ENCODE measurements at places on chromosomes 4 and X. TPM values are rescaled to one million over a fixed set of nuclear protein-coding genes. Genes with fewer than 3 reads are reported as not detected.

GCNA gene
- 2.5 TPM for total RNA-seq

DNA sequence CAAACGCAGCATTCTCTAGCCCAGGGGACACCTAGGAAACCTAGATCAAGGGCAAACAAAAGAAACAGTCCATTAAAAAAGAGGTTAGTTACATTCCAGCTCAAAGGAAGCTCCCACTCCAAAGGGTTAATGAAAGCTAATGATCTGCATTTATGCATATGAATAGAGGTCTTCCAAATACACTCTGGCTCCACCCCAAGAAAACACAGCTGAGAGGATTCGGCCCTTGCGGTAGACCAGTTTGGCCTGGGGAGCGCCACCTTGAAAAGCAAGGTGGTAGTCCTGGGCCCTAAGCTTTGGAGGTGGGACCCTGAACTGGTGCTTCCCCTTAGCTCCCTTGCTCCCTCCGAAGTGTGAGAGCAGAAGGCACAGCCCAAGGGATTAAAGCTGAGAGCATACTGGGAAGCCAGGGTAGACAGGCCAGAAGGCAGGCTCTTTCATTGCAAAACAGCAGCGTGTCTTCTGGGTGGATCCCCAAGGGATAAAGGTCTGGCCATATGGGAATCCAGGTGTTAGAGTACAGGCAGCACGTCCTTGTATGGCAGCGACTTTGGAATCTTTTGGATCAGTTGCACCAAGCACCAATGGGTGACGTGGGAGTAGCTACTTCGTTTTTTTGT, 3.7 kb downstream of the GABRQ start:
- no peak for DNase-seq

- no peak for DNase-seq
Measured at GRCh38 chrX:86149119-86149518, 868 bp downstream of the DACH2 start.

GSTCD gene
- total RNA-seq: 10.2 TPM

GRCh38 chr4:84913176-84913575, 53.3 kb downstream of the WDFY3 start:
- no peak for DNase-seq

Measured in glomerular endothelial cell (primary cell).